Parietal lobe (tissue), 2 donors: ENCODE measurements at places on chromosomes 12 and 14. TPM values are rescaled to one million over a fixed set of nuclear protein-coding genes. Genes with fewer than 3 reads are reported as not detected.

ANKS1B gene
- 534 TPM for total RNA-seq

CLEC2A gene
- not detected for total RNA-seq

KIF26A gene
- total RNA-seq, result 17.8 TPM

CIT gene
- total RNA-seq, result 24.4 TPM

DTX1 gene
- total RNA-seq, result 37.2 TPM

SMCO2 gene
- total RNA-seq, result 2.2 TPM

KLHL33 gene
- under 0.01 TPM for total RNA-seq

CBLN3 gene
- not detected for total RNA-seq

KRT71 gene
- not detected for total RNA-seq

TTC6 gene
- total RNA-seq, result 0.63 TPM

OR10G2 gene
- total RNA-seq, result not detected
